ENCODE measurements at places on chromosomes 7 and 10.

DNA sequence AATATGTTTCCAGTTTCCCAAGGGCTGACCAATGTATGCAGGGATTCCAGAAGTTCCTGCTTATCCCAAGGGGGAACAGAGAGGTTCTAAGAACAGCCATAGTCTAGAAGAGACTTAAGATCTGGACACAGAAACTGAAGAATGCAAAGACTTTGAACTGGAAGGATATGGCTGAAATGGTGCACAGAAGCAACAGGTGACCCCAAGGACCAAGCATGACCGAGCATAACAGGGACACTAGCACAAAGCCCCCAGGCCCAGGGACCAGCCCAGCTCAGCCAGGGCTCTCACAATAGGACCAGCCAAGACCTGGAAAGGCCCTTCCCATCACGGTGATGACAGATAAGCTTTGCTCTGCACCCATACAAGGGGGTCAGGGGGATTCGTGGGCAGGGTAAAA lies 213.0 kb upstream of the KMT2E start:
- H3K4me1 ChIP-seq = no peaks in the 10 kb centered on the region
- no peaks in the 10 kb centered on the region for H3K27me3 ChIP-seq
- no peak for DNase-seq
- no peak overlapping the region for H3K4me3 ChIP-seq

DNA sequence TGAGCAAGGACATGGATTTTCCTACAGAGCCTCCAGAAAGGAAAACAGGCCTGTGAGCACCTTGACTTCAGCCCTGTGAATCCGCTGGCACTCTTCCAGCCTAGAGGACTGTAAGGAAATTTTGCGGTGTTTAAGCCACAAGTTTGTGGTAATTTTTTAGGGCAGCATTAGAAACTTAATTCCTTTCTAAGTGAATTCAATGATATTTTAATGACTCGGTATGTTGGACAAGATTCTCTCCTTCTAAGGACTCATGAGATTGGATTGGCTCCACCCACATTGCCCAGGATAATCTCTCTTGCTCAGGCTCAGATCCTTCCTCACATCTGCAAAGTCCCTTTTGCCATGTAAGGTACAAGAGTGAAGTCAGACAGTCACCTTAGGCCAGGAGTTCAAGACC lies 4.5 kb downstream of the LYZL2 start:
- no peak overlapping the region for H3K27ac ChIP-seq
- H3K36me3 ChIP-seq = no peaks in the 10 kb centered on the region
- no peaks in the 10 kb centered on the region for H3K27me3 ChIP-seq
- no peak for DNase-seq

DNA sequence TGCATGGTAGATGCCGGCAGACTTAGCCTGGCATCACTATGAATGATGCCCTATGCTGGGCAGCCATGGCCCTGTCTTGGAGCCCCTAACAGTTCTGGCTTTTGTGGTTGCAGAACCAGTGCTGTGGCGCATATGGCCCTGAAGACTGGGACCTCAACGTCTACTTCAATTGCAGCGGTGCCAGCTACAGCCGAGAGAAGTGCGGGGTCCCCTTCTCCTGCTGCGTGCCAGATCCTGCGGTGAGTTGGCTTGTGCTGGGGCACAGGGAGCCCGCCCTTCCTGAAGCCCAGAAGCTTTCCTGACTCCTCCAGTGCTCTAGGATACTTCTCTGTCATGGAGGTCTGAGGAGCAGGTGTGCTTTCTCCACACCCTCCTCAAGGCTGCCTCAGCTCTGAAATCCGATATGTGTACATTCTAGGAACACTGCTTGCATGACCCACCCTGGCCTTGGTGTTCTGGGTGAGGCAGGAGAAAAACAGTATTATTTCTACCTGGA lies 25.6 kb upstream of the SH2D4B start:
- H3K27me3 ChIP-seq = no peaks in the 10 kb centered on the region
- no peak overlapping the region for H3K27ac ChIP-seq
- H3K4me1 ChIP-seq = no peaks in the 10 kb centered on the region
- DNase-seq = no peak

GRCh38 chr7:110775046-110775445 lies 315.9 kb upstream of the LRRN3 start:
- H3K36me3 ChIP-seq = no peaks in the 10 kb centered on the region
- H3K27me3 ChIP-seq = no peaks in the 10 kb centered on the region
- no peak overlapping the region for H3K4me3 ChIP-seq
- no peaks in the 10 kb centered on the region for H3K4me1 ChIP-seq
- no peak for DNase-seq
- H3K27ac ChIP-seq = no peak overlapping the region

GRCh38 chr10:92891885-92892690 lies 43.8 kb downstream of the EXOC6 start:
- no peaks in the 10 kb centered on the region for H3K36me3 ChIP-seq
- H3K27me3 ChIP-seq = no peaks in the 10 kb centered on the region
- DNase-seq = peak; percentile 47
- no peak overlapping the region for H3K4me3 ChIP-seq
- H3K27ac ChIP-seq = peak overlapping the region; percentile 5
- H3K4me1 ChIP-seq = peaks cover 12% of the 10 kb centered on the region
